ENCODE measurements at places on chromosomes 12 and 14.

DNA sequence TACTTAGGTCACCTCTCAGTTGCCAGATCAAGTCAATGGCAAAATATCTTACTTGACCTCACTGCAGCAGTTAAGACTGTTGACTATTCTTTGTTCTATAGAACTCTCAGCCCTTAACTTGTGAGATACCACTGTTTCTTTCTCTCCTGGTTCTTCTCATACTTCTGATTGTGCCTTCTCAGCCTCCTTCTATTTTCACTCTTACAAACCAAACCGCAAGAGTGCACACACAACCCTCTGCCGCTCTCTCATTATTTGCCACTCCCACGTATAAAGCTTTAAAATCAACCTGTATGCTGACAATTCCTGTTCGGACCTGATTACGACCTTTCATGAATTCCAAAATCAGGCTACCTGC lies 4.5 kb downstream of the E2F7 start:
- no peak for DNase-seq

GRCh38 chr12:104011253-104011652 lies 38.7 kb downstream of the GLT8D2 start:
- no peak for DNase-seq

- no peak for DNase-seq
Observed at GRCh38 chr12:49020441-49020840, 1.9 kb upstream of the PRKAG1 start.

GRCh38 chr14:77892890-77893484 lies 93.1 kb downstream of the ADCK1 start:
- DNase-seq, result no peak

GRCh38 chr12:29750131-29750927 lies 33.4 kb downstream of the TMTC1 start:
- DNase-seq, result no peak

GRCh38 chr12:80648881-80649280 lies 58.6 kb upstream of the MYF6 start:
- no peak for DNase-seq

DNA sequence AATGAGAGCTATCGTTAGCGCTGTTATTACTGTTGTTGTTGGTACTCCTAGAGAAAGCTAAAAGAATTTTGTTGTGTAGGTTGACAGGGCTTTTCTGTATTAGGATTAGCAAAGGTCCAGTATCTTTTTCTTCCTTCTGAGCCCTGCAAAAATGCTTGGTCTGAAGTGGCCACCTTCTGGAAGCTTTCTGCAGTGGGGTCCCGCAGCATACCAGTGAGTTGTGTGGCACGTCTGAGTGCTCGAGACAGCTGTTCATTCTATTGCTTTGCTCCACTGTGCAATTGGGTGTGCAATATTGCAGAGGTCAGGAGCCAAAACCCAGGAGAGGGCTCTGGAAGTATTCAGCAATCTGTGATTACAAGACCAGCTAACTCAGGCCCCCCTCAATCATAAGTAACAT lies 57.1 kb downstream of the CCDC60 start:
- DNase-seq, result no peak

All from stimulated activated CD8-positive, alpha-beta memory T cell treated with anti-CD3 and anti-CD28 coated beads, Interleukin-2, amount 100 ng/mL, for 1 hour (primary cell).